ENCODE measurements at places on chromosomes 1 and 21.
A peak's percentile ranks its signal among the peaks of the same experiment; 100 is the strongest.

DNA sequence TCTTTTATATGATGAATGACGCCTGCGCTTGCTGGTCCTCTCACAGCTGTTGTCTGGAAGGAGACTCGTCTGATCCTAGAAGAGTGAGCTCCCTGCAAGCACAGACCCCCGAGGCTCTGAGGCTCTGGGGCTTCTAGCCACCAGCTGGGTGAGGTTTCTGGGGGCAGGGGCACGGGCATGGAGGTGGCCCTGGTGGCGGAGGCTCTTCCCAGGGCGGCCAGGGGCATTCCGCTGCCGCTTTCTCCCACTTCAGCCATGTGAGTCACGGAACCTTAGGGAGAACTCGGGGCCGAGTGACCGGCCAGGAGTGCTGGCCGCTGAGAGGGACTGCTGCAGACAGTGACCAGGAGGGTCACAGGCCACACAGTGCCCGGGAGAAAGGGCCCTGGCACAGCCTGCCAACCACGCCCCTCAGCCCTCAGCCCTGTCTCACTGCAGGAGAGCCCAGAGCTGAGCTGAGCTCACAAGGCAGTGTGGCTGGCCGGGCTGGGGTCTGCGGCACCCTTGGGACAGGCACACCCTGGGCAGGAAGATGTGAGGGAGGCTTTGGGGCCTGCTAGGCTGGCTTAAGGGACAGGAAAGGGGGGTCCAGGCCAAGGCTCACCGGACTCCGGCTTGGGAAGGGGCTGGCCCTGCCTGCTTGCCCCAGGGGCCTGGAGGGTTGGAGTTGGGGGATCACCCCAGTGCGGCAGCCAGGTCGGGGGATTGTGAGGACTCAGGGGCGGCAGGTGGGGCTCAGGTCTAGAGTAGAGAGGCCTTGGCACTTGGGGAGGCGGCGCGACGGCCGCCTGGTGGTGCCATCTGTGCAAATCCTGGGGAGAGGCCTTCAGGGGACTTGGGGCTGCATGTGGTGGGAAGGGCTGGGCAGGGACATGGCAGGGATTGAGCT is 35.7 kb downstream of the MORN1 start:
- no peak for DNase-seq

DNA sequence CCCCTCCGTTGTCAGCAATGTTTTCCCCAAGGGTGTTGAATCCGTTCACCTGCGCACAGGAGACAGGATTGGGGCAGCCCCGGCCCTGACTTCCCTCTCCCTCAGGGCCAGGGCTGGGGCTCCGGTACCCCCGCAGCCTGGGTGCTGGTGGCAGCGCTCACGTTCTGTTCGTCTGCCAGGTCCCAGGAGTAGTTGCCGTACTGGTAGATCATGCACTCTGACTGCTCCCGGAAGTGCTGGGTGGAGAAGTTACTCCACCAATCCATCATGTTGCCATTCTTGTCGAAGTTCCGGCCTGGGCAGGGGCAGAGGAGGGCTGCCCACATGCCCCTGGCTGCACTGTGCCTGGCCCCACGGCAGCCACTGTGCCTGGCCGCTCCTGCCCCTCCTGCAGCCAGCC is 6.1 kb downstream of the PRXL2B start:
- no peak for DNase-seq

DNA sequence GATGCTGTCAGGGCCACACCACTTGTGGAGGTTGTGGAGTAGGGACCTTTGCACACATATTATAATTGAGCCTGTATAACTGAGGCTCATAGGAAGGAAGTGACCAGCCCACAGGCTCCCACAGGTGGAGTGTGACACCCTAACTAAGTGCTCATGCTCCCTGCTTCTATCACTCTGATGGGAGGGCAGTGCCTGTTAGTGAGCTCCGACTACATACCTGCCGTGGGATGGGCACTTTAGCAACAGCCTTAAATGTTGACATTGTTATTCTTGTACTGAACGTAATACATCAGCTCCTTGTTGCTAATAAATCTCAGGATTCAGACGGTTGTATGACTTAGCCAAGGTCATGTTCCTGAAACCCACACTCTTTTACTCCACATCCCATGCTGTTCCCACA is 58.0 kb downstream of the BEND5 start:
- DNase-seq, result no peak

DNA sequence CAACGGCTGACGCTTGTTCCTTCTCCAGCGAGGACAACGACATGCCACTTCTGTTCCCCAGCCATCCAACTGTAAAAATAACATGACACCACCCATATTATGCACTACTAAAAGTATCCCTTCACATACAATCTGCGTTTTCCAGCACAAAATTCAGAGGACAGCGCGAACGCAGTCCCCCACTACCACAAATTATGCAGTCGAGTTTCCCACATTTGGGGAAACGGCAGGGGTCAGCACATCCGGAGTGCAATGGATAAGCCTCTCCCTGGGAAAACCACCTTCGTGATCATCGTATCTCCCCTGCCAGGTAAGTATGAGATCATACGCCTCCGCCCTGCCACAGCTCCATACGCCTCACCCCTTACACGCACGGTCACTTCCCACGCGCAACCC is 120.9 kb downstream of the PPIAL4G start:
- DNase-seq, result peak; percentile 38

GRCh38 chr1:31799895-31800673 is 15.7 kb downstream of the SPOCD1 start:
- no peak for DNase-seq

DNA sequence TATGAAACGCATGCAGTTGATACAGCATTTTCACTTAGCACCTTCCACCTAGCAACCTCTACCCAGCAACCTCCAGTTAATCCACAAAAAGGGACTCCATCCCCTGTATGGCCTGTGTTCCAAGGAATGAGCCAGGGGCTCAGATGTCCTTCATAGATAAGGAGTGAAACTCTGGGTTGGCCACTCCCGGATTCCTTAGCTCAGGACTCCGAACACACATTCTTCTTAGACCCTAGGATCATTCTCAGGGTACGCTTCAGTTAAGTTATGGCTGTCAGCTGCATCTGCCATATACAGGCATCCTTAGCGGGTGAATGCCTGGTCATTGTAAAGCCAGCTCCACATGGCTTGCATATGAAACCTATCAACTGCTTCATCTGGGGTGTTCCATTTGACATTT is 15.9 kb upstream of the IFI6 start:
- DNase-seq, result no peak

DNA sequence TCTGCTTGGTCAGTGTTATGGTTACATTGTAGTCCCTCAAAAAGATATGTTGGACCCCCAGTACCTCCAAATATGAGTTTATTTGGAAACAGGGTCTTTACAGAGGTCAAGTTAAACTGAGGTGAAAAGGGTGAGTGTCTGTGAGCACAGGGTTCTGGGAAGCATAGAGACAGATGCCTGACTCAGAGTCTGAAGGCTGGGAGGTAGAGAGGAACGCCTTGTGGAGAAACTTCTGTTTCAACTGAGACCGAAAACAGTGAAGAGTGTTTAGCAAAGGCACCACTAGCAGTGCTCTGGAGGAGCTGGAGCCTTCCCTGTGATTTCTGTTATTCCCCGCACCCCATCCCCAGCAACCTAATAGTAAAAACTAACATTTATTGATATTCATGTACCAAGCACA is 65.2 kb upstream of the LRRC8D start:
- DNase-seq, result no peak

DNA sequence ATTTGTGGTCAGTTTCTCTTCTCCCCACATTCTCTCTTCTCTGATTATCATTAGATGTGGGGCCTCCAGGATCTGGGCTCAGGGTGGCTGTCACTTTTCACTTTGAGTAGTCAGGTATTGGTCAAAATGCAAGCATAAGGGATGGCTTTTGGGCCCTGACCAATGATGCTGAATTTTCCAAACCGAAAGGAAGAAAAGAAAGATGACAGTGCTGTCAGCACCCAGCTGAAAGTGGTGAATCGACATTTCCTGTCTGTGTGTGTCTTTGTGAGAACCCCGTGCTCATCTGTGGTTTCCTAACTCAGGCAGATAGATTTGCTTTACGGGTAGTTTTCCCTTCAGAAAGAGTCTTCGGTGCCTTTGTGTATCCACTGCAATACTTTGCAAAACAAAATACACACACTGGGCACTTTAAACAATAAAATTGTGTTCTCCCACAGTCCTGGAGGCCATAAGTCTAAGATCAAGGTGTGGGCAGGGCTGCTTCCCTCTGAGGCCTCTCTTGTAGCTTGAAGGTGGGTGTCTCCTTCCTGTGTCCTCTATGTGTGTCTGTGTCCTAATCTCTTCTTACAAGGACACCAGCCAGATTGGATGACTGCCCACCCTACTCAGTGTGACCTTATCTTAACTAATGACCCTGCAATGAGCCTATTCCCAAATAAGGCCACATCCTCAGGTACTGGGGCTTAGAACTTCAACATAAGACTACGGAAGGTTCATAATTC is 274.8 kb upstream of the AJAP1 start:
- no peak for DNase-seq

GRCh38 chr21:34029743-34030528 is 43.4 kb upstream of the MRPS6 start:
- DNase-seq, result peak; percentile 61

GRCh38 chr1:23704834-23705495 is 13.4 kb downstream of the RPL11 start:
- no peak for DNase-seq

DNA sequence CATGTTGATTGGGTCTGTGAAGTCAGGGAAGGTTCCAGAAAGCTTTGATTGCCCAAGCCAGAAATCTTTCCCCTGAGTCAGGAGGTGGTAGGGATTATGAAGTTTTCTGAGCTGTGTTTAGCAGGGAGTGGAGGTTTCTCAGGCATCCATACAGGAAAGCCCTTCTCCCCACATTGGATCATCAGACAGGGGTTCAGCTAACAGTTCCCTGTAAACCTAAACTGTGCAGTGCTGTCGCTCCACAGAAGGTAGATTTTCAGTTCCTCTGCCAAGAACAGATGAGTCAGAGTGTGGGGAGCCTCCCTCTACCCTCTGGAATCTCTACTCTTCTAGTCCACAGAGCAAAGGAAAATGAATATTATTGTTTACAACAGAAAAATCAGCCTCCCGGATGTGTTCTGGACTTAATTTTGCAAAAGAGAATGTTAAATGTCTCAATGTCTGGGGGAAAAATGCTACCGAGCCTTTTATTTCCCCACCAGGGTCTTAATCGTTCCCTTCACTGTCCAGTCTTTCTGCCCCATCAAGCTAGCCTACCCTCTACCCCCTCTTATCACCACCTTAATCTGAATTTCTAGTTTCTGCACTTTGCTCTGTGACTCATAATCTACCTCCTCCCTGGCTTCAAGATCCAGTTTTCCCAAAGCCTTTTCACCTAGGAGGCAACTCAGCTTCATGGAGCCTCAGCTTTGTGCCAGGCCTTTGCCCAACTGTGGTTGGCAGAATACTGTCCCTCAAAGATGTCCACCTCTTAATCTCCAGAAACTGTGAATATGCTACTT is 355.6 kb downstream of the PRDM2 start:
- no peak for DNase-seq

- no peak for DNase-seq
Observed at GRCh38 chr1:194723067-194723466, 1536.7 kb upstream of the B3GALT2 start.

- no peak for DNase-seq
Observed at GRCh38 chr1:57325536-57325935, 98.3 kb downstream of the DAB1 start.

GRCh38 chr1:155134880-155135414 is 705 bp upstream of the SLC50A1 start:
- DNase-seq, result peak; percentile 82

GRCh38 chr1:188846468-188846867 is 1631.2 kb downstream of the BRINP3 start:
- DNase-seq, result no peak

DNA sequence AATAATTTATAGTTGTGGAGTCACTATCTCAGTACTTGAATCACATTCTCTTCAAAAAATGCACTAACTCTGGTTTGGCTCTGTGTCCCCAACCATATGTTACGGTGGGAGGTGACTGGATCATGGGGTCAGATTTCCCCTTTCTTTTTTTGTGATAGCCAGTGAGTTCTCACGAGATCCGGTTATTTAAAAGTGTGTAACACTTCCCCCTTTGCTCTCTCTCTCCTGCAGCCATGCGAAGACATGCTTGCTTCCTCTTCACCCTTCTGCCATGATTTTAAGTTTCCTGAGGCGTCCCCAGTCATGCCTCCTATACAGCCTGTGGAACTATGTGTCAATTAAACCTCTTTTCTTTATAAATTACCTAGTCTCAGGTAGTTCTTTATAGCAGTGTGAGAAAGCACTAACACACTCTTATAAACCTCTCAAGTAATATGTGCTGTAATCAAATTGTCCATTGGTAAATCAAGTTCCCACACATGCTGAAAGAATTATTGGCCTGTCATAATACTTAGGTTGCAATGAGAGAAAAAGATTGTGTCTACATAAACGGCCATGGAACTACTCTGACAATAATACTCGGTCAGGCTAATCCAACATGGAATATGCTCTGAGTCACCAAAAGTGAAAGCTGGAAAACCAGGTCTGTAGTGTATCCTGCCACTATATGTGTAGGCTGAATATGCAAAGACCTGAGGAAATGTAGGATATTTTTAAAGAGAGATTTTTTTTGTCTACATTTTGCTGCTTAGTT is 107.5 kb downstream of the SLC44A5 start:
- no peak for DNase-seq

GRCh38 chr1:14737561-14738094 is 139.1 kb downstream of the KAZN start:
- DNase-seq, result no peak

DNA sequence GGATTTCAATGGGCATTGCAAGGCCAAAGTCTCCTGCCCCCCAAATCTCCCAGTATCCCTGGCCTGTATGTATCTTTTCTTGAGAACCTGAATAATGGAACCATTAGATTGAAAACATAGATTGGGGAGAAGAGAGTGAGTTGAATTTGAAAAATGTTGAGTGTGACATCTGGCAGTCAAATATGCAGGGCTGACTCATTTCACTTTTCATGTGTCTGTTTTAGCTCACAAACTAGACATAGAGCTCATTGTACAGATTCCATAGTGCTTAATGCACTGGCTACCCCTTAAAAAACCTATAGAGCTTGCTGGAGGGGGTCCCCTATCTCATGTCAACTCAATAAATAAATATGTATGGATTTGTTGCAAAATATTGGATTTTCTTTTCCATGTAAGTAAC is 30.8 kb downstream of the DDR2 start:
- DNase-seq, result no peak

- no peak for DNase-seq
Observed at GRCh38 chr21:42157606-42158310, 61.2 kb upstream of the ABCG1 start.

- no peak for DNase-seq
Observed at GRCh38 chr1:97870589-97870988, 50.2 kb downstream of the DPYD start.

DNA sequence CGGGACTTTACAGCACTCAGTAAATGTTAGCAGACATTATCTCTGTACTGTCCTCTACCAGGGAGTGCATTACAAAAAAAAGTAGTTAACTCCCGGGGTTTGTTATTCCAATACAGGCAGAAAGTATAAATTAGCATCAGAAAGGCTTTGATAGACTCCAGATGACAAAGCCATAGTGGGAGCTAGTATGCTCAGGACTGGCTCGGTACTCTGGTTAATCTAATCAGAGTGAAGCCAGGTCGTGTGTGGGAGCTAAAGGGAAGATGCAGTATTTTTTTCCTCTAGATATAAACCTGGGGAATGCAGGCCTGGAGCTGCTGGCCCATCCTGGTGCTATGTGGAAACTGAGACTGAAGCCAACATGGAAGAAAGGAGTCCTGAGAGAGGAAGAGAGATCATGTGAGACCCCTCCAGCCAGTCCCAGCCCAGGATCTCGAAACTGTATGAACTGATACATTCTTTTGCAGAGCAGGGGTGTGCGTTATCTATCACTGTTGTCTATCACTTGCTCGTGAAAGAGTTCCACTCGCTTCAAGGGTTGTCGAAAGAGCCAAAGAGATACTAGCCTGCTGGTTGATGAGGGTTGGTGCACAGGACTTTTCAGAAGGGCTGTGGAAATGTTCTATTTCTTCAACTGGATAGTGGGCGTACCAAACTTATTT is 125.8 kb downstream of the PLPP3 start:
- DNase-seq, result no peak
